ENCODE measurements at places on chromosomes 7 and 10.

- no peak for DNase-seq
Observed at GRCh38 chr10:110493832-110494426, 3.8 kb upstream of the DUSP5 start.

DNA sequence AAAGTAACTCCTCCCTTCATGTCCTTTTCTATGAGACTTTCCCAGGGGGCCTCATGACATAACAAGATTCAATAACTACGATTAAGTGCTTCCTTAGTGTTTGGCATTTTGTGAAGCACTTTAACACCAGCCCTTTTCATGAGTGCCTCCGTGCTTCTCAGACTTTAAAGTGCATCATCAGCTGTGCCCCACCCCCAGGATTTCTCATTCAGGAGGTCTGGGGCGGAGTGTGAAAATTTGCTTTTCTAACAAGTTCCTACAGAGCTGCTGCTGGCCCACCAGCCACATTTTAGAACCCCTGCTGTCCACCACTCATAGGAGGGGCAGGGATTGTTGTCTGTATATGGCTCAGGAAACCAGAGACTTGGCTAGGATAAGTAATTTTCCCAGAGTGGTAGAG, 445.3 kb downstream of the LRMDA start:
- DNase-seq = no peak

- DNase-seq = no peak
Observed at GRCh38 chr10:128973221-128973620, 493.8 kb upstream of the MGMT start.

DNA sequence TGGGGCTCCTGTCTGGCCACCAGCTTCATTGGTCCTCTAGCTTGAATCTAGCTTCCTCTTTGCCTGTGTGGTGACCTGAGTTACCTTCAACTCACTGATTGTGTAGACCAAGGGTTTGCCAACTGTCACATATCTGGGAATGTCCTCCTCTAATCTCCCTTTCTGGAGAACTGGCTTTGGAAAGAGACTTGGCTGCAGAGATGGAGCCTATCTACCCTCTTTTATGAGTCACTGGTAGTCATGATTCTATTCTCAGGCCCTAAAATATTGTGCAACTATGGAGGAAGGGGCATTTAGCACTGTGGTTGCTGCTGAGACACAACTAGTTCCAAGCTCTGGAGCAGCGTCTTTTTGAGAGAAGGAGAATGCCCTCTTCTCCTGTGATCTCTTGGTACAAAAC, 691.3 kb downstream of the KCNMA1 start:
- no peak for DNase-seq

GRCh38 chr7:2062648-2063047, 170.1 kb downstream of the MAD1L1 start:
- DNase-seq = no peak

GRCh38 chr10:131943021-131943814, 38.5 kb downstream of the BNIP3 start:
- DNase-seq = no peak

DNA sequence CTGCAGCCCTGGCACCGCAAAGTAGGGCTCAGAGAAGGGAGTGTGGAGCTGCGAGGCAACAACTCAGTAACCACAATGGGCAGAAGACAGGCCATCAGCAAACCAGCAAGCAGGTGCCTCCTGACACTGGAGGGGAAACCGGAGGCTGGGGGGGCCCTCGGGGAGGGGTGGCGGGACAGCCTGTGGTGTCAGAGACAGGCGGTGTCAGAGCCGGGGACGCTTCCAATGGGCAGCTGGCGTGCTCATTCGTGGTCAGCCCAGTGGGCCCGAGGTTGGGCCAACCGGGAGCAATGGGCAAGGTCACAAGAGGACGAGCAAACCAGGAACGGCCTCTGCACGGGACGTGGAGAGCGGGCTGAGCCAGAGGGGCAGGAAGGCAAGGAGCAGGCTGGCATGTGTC, 158.1 kb downstream of the MAD1L1 start:
- DNase-seq = no peak

DNA sequence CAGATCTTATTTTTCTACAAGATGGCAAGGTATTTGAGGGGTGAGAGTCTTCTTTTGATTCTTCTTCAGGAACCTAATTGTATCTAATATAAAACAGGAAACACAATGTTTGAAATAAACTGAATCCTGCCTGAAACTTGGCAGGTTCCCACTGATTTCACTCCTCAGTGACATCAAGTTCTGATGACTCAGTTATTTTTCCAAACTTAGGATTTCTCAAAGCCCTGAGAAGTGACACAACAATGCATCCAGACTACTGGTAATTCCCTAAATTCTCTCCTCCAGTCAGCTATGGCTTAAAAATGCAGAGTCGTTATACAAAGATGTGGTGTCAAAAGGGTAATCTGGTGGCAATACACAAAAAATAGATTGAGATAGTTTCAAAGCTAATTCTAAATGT, 80.9 kb downstream of the ABLIM1 start:
- DNase-seq = no peak

DNA sequence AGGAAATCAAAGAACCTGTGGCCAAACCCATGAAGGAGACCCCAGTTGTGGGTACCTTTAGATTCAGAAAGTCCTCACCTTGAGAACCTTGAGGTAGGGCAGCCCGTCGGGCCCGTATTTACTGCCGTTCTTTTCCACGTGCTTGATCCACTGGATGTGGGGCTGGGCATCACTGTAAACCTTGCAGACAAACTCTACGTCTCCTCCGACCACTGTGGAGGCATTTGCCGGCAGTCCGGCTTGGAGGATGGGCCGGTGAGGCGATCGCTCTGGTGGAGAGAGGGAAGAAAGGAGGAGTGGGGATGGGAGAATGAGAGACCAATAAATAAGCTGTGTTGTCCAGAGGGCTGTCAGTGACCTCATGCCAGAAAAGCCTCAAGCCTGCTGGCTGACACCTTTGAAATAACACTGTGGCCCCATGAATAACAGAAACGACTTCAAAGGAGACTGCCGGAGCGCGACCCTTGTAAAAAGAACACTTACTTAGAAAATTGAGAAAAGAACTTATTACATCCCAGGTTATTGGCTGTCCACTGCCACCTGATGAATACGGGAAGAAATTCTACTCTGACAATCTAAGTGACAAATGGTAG, 78.2 kb downstream of the FGFR2 start:
- no peak for DNase-seq

- no peak for DNase-seq
Observed at GRCh38 chr7:651032-651728, 75.3 kb upstream of the DNAAF5 start.

DNA sequence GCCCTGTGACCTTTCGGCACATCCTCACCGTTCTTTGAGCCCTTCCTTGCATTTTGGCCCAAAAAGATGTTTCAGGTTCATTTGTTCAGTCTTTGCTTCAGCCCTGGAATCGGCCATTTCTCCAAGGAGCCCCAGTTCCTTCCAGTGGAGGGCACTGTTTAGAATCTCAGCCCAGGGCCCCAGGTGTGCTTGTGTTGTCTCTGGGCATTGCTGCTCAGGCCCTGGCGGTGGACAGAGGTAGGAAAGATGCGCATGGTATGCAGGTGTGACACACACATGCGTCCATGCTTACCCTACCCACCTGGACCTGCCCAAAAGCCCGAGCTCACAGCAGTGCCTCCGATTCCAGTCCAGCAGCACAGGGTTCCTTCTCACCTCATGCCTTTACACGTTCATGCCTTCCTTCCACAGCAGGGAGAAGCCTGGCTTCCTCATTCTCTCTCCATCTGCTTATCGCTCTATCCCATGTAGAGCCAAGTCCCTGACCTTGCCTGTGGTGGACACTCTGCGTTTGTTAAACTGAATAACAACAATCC, 70.6 kb downstream of the LHPP start:
- DNase-seq = no peak

DNA sequence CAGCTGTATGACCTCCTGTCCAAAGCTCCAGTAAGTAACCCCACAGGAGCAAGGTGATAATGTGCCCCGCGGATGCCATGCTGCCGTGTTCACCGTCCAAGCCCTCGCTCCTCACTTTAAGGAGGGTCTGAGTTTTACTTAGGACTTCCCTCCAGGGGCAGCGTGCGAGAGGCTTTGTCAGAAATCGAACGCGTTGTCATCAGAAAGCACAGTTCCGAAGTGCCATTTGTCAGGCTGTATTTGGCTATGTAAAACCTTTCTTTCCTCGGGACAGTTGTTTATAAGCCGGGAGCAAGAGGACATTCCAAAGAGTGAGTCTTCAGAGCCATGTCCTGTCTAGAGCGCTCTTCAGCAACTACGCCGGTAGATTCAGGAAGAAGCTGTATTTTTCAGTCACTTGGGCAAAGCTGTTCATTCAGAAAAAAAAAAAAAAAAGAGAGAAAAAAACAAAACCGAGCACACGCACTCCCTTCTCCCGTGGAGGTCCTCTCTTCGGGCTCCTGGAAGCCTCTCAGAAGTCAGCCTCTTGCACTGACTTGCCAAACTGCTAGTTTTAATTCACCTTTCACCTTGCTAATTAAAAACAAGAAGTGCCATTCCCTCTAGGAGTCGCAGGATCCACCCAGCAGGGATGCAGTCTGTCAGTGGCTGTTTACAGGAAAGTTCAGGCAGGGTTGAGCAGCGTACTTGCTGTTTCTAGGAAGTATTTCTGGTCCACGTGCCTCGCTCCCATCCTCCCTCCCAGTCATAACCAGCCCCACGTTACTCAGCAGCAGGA, at the start of gene SEMA3E:
TSS of gene SEMA3E (minus strand) at position 676 of the 778 bp plus-strand sequence.
- DNase-seq = no peak

DNA sequence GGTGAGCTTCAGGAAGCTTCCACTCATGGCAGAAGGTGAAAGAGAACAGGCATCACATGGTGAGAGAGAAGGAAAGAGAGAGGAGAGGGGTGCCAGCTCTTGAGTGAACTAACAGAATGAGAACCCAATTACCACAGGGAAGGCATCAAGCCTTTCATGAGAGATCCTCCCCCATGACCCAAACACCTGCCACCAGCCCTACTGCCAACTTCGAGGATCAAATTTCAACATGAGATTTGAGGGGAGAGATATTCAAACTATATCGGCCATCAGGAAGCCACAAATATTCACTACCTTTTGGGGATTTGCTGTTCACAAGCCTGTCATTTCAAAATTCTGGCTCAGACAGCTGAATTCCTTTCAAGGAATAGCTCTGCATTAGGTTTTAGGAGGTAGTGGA, 39.9 kb upstream of the SMNDC1 start:
- DNase-seq = no peak

DNA sequence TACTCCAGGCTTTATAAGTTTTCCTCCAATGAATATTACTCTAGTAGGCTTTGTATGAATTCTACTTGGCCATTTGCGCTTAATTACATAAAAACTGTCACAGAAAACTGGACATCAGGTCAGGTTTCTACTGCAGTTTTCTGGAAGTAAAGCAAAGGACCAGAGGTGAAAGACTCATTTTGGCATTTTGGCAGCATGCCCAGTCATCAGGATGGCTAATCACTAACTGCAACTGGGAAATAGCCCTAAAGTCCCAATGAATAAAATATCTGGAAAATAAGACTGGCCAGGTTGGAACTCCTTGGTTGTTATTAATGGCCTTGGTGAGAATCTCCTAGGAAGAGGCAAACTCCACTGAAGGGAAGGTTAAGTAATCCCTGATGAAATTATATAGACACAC, 75.5 kb downstream of the COPG2 start:
- no peak for DNase-seq

GRCh38 chr7:44636041-44636584, 29.7 kb downstream of the OGDH start:
- DNase-seq = no peak

DNA sequence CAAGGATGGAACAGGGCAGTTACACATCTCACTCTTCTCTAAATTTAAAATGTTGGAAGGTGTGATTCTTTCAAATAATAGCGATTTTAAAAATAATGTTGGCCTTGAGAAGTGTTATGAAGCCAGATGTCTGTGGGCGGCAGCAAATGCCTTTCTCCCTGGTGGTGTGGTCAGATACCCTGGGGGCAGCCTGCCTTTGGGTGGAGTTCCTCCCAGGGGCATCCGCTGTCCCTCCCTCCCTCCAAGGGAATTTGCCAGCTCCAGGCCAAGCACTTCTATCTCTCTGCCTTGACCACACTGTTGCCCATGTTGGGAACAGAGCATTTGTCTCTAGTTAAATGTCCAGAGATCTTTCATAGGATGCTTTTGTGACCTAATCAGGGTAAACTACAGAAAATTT, 121.4 kb downstream of the POU6F2 start:
- DNase-seq = no peak

- no peak for DNase-seq
Observed at GRCh38 chr10:11824376-11824775, 1.2 kb downstream of the PROSER2 start.

- DNase-seq = no peak
Observed at GRCh38 chr7:155188821-155189581, 108.7 kb upstream of the INSIG1 start.

GRCh38 chr10:25689346-25690100, 244.5 kb upstream of the MYO3A start:
- DNase-seq = no peak
